Lung microvascular endothelial cell (primary cell): ENCODE measurements at places on chromosomes 11 and 22. TPM values are rescaled to one million over a fixed set of nuclear protein-coding genes. Genes with fewer than 3 reads are reported as not detected.

DNA sequence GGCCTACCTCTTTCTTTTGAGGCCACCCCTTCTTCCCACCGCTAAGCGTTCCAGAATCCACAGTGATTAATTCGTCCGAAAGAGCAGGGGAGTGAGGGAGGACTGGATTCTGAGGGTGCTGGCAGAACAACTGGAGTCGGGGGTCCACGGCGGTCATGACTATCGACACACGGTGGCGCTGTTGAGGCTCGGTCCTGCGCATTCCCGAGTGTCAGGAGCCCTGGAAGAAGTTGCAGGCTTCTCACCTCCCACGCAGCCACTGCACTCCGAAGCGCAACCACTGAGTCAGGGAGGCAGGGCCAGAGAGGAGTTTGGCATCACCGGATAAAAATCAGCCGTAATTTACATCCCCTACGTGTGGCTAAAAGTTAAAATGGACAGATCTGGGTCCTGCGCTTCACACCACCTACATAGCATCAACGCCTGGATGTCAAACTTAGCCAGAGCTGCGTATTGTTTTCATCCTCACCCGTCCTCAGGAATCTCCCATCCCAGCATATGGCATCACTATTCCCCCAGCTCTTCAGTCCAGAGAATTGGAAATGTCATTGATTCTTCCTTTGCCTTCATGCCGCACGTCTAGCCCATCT, 10.7 kb upstream of the CTSF start:
- peak; percentile 67 for DNase-seq

DNA sequence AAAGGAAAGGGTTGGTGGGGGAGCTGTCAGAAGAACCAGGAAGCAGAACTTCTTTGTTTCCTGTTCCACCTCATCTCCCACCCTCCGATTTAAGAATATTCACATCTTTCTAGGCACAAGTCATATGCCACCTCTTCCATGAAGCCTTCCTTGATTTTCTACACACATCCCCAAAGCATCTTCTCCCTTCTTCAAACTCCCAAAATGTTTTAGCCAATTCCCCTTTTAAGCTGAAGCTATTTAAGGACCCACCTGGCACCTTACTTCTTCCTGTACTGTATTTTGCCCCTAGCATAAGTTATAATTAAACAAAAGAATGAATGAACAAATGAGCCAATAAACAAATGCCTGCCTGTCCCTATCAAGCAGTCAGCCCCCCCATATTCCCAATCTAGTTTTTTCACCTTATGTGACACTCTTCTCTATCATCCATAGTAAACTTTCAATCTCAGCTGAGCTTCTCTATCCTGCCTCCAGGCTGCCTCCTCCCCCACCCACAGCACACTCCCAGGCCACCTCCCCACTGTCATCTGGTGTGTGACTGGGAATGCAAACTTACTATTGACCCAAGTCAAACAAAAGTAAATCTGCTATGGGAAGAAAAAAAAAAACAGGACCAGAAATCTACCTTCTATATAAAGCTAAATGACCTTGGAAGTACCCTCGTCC, 3.9 kb downstream of the TNKS1BP1 start:
- DNase-seq: no peak

- no peak for DNase-seq
Observed at GRCh38 chr22:47165338-47166032, 403.0 kb downstream of the TBC1D22A start.

- DNase-seq: peak; percentile 17
Observed at GRCh38 chr11:118691926-118692830, 12.7 kb upstream of the TREH start.

- no peak for DNase-seq
Observed at GRCh38 chr22:31814942-31815341, 61.1 kb downstream of the DEPDC5 start.

DNA sequence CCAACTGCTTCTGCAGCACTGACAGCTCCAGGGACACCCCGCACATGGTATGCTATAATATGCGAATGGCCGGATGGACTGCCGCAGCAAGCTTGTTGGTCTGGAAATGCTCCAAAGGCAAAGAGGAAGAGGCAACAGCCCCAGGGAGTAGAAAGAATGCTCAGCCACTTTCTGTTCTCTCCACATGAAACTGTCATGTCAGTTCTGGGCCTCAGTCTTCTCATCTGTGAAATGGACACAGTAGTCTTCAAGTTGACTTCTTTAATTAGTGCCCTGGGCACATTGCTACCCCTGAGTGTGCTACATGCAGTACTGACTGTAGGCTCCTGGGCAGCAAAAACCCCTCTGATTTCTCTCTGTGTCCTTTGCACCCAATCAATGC, 19.9 kb downstream of the IL10RA start:
- no peak for DNase-seq

The KCTD14 gene
- 0.22 TPM in 1 of 2 replicates, not detected in the other for total RNA-seq

The PHRF1 gene
- total RNA-seq: 11.6 and 16.9 TPM in 2 replicates

The MPPED2 gene
- total RNA-seq: 0.20 and 0.22 TPM in 2 replicates

The SLC29A2 gene
- total RNA-seq: 0.22 and 0.79 TPM in 2 replicates
